Activated CD8-positive, alpha-beta T cell treated with anti-CD3 and anti-CD28 coated beads for 36 hours (primary cell): ENCODE measurements at places on chromosomes 11 and 22. TPM values are rescaled to one million over a fixed set of nuclear protein-coding genes. Genes with fewer than 3 reads are reported as not detected.

Gene RNF215
- 7.2 TPM for total RNA-seq

Gene BTG4
- 0.98 TPM for total RNA-seq

- H3K36me3 ChIP-seq = no peaks in the 10 kb centered on the region
- H3K4me1 ChIP-seq = peaks cover 7% of the 10 kb centered on the region
These were observed 10.6 kb upstream of the CCDC83 start for GRCh38 chr11:85844439-85845123.

Gene SLC16A8
- total RNA-seq = not detected

DNA sequence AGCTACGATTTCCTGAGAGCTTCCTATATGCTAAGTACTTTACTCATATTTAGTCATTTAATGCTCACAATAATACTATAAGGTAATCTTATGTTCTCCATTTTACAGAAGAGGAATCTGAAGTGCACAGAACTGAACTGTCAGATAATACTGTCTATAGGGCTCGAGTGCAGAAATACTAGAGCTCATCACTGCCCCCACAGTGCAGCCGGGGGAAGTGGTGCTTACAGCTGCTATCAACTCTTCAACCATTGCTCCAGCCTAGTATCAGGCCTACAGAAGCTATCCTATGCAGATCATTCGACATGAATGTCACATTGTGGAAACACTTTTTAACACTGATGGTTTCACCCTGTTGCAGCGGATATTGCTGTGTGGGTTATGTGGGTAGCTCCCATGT, 929.9 kb downstream of the NTM start:
- H3K4me3 ChIP-seq = no peak overlapping the region
- no peaks in the 10 kb centered on the region for H3K27me3 ChIP-seq
- H3K36me3 ChIP-seq = no peaks in the 10 kb centered on the region
- no peak for DNase-seq
- no peak overlapping the region for H3K27ac ChIP-seq

DNA sequence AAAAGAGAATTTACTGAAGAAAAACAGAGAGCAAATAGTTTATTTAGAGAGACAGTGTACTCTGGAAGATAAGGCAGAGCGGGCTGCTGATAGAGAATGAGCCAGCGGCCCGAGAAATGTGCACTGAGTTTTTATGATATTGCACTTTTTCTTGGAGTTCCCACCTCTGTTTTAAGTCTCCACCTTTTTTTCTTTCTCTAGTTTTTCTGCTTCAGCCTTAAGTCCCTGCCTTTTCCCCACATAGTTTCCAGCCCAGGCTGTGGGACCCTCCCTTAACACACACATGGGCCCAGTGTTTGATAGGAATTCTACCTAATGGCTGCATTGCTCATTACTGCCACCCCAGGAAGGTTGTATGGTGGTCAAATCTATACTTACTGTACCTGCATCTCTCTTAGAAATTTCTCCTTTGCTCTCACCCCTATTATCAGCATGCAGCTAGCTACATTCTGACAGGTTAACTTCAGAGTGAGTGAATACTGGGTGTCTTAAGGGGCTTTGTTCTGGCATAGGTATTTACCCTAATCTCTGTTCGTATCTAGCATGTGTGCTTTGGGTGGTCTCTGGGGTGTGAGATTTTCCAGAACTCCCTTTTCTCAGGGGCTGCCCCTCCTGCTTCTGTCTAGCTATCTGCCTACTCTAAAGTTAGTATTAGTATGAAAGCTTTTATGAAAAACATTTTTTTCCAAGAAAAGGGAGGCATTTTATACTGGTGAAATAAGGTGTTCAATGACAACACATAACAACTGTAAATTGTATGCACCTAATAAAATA, 127.3 kb upstream of the TOP3B start:
- no peaks in the 10 kb centered on the region for H3K36me3 ChIP-seq
- no peak overlapping the region for H3K4me3 ChIP-seq
- no peak for DNase-seq
- no peak overlapping the region for H3K27ac ChIP-seq
- peaks cover 10% of the 10 kb centered on the region for H3K4me1 ChIP-seq
- H3K27me3 ChIP-seq = no peaks in the 10 kb centered on the region

- no peak overlapping the region for H3K27ac ChIP-seq
- H3K36me3 ChIP-seq = peaks cover 6% of the 10 kb centered on the region
- DNase-seq = no peak
- no peaks in the 10 kb centered on the region for H3K27me3 ChIP-seq
These were observed 31.4 kb upstream of the APOL5 start for GRCh38 chr22:35686298-35686697.

DNA sequence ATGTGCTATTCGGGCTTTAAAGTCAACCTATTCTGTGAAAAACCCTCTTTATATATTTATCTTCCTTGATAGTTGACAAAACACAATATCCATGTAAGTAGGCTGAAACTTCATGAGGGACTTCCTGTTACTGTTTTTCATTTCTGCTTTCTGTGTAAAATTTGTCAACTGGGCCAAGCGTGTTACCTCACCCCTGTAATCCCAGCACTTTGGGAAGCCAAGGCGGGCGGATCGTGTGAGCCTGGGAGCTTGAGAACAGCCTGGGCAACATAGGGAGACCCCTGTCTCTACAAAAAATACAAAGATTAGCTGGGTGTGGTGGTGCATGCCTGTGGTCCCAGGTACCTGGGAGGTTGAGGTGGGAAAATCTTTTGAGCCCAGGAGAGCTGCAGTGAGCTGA, 66.5 kb upstream of the SLC25A18 start:
- H3K36me3 ChIP-seq = no peaks in the 10 kb centered on the region
- no peaks in the 10 kb centered on the region for H3K4me1 ChIP-seq
- no peak overlapping the region for H3K4me3 ChIP-seq
- H3K27ac ChIP-seq = no peak overlapping the region
- DNase-seq = no peak

GRCh38 chr11:131522851-131523250, 152.4 kb downstream of the NTM start:
- no peak overlapping the region for H3K27ac ChIP-seq
- no peak for DNase-seq
- H3K27me3 ChIP-seq = peaks cover 3% of the 10 kb centered on the region
- H3K36me3 ChIP-seq = no peaks in the 10 kb centered on the region

Gene OR2AG2
- 0.45 TPM for total RNA-seq

Gene B4GALNT4
- total RNA-seq = 3.4 TPM

Gene APOL3
- total RNA-seq = 46.7 TPM

Gene PRR33
- 0.20 TPM for total RNA-seq

DNA sequence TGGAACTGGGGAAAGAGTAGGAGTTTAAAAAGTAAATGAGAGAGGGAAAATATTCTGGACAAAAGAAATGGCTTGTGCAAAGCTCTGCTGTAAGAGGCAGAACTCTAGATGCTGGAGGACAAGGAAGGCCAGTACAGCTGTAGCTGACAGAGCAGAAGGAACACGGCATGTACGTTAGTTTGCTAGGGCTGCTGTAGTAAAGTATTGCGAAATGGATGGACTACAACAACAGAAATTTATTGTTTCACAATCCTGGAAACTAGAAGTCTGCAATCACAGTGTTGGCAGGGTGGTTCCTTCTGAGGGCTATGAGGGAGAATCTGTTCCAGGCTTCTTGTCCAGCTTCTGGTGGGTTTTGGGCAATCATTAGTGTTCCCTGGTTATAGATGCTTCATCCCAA, 454.4 kb downstream of the NTM start:
- no peak overlapping the region for H3K4me3 ChIP-seq
- H3K36me3 ChIP-seq = no peaks in the 10 kb centered on the region
- H3K27me3 ChIP-seq = no peaks in the 10 kb centered on the region
- no peak overlapping the region for H3K27ac ChIP-seq

Gene TYR
- not detected for total RNA-seq

DNA sequence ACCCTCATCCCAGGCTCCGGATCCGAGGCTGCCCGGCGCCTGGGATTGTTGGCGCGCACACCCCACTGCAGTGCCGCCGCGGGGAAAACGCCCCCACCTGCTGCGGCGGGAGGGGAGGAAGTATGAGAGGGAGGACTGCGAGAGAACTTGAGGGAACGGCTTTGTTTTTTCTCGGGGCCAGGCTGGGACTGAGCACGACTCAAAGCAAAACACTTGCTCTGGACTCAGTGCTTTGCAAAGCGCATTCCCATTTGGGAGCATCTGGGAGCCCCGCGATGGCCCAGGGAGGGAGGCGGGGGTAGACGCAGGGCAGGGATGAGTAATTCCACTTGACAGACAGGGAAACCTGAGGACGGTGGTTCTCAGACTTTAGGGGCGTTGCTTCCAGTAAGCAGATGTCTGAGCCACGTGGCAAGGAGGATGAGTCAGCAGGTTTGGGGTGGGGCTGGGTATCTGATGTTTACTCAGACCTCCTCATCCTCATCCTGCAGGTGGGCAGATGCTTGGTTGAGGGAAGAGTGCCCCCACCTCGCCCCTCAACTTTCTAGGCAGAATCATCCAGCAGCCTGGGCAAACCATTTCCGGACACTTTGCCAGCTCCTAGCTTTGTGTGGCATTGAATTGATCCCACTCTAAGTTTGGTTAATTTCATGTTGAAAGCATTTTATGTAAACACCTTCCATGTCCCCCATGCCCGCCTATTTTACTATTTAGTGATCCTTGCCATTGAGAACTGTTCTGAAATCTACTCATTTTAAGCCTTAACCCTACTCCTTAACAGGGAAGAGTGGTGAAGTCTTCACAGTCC, 1.5 kb downstream of the MIAT start:
- H3K27me3 ChIP-seq = peaks cover 4% of the 10 kb centered on the region
- DNase-seq = peak; percentile 93
- peak overlapping the region; percentile 83 for H3K4me3 ChIP-seq

DNA sequence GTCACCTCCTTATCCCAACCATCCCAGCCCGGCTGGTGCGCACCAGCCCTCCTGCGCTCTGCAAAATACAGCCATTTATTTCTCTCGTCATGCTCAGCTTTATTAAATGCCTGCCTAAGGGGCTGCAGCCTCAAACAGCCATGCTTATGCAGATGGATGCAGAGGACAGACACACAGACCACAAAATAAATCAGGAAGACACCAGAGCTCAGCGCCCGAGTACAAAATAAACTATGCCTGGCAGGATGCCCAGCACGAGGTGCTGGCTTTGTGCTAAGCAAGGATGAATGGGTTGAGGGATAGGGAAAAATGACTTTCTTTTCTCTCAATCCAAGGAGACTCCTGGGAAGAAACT, 70.5 kb downstream of the RPUSD4 start:
- DNase-seq = no peak
- H3K4me3 ChIP-seq = no peak overlapping the region
- peaks cover 16% of the 10 kb centered on the region for H3K27me3 ChIP-seq
- H3K27ac ChIP-seq = no peak overlapping the region
- H3K4me1 ChIP-seq = no peaks in the 10 kb centered on the region

- peaks cover 6% of the 10 kb centered on the region for H3K27me3 ChIP-seq
- H3K4me1 ChIP-seq = no peaks in the 10 kb centered on the region
- no peak overlapping the region for H3K4me3 ChIP-seq
- H3K27ac ChIP-seq = peak overlapping the region; percentile 26
- DNase-seq = peak; percentile 26
These were observed 48.5 kb downstream of the MS4A13 start for GRCh38 chr11:60563553-60564235.

GRCh38 chr11:92972248-92972647, 2.8 kb downstream of the MTNR1B start:
- peaks cover 10% of the 10 kb centered on the region for H3K27me3 ChIP-seq
- H3K4me3 ChIP-seq = no peak overlapping the region
- DNase-seq = no peak
- no peaks in the 10 kb centered on the region for H3K36me3 ChIP-seq
- H3K27ac ChIP-seq = no peak overlapping the region

GRCh38 chr11:81253244-81253643, 1480.4 kb downstream of the FAM181B start:
- no peaks in the 10 kb centered on the region for H3K27me3 ChIP-seq
- H3K4me3 ChIP-seq = no peak overlapping the region
- no peak overlapping the region for H3K27ac ChIP-seq
- no peaks in the 10 kb centered on the region for H3K36me3 ChIP-seq
- DNase-seq = no peak
- no peaks in the 10 kb centered on the region for H3K4me1 ChIP-seq

Gene CRYBB2
- total RNA-seq = not detected

DNA sequence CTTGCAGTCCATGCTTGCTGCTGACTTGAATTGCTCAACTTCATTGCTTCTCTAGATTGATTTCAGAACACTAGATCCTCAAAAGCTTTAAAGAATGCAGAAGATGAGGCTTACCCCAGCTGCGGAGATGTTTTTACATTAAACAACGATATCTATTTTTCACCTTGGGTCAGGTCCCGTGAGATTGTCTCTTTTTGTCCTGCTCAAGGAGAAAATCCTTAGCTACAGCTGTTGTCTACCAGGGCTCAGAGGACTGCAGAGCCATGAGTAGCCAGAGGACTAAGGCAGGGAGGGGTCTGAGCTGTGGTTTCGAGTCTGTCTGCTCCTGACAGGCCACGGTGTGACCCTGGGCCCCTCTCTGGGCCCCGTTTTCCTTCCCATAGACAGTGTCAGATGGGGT, 51.4 kb downstream of the PKNOX2 start:
- no peak for DNase-seq
- no peaks in the 10 kb centered on the region for H3K36me3 ChIP-seq
- no peak overlapping the region for H3K27ac ChIP-seq
- no peaks in the 10 kb centered on the region for H3K4me1 ChIP-seq
- no peak overlapping the region for H3K4me3 ChIP-seq

DNA sequence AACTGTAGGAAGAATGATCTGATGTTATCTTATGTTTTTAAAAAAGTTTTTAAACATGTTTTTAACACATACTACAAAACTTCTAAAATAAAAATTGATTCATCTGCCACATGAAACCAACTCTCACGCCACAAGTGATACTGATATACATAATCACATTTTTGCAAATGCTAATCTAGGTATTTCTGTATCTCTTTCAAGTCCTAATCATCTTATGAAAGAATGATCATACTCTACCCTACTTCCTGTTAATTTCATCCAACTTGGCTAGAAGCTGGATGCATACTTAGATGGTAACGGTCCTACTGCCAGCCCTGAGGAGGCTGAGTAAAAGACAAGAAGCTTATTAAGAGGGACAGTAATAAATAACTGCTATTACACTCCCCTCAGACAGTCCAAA, 19.2 kb downstream of the THAP12 start:
- peaks cover 36% of the 10 kb centered on the region for H3K36me3 ChIP-seq
- no peaks in the 10 kb centered on the region for H3K27me3 ChIP-seq
- peak overlapping the region; percentile 22 for H3K27ac ChIP-seq
- DNase-seq = no peak
- peaks cover 27% of the 10 kb centered on the region for H3K4me1 ChIP-seq
